ENCODE measurements at places on chromosomes 5 and 9.

GRCh38 chr5:162641142-162641813 is 573.7 kb downstream of the GABRG2 start:
- no peak for DNase-seq

DNA sequence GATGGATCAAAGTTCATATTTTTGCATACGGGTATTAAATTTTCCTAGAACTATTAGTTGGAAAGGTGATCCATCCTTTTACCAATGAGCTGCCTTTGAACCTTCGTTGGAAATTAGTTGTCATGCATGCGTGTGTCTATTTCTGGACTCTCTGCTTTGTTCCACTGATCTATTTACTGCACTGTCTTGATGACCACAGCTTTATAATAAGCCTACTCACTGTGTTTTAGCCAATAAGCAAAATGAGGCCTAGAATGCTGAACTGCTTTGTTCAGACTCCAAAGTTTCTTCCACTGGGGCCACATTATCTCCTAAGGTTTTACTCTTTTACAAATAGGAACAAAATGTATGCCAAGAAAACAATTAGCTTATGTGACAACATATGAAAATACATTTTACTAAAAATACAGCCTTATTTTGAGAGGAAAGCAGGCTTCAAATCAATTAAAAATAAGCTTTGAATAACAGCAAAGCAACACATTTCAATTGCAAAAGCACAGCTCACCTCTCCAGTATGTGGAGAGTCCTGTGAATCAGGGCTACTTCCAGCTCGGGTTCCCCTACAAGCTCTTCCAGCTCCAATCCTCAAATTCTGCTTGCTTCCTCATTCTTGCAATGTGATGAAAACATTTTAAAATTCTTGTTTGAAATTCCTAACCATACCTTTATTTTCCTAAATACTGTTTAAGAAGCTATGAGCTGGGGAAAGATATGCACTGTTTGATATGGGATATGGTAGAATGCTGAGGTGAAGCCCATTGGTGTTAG is 72.0 kb downstream of the RETREG1 start:
- DNase-seq, result no peak

- DNase-seq, result no peak
Observed at GRCh38 chr5:132263548-132264261, 6.2 kb downstream of the PDLIM4 start.

GRCh38 chr5:172530406-172530805 is 76.1 kb upstream of the SH3PXD2B start:
- no peak for DNase-seq

- no peak for DNase-seq
Observed at GRCh38 chr9:127158786-127159324, 36.4 kb upstream of the ANGPTL2 start.

GRCh38 chr9:91657501-91657900 is 233.9 kb upstream of the NFIL3 start:
- DNase-seq, result no peak

- peak; percentile 4 for DNase-seq
Observed at GRCh38 chr5:125560476-125561225, 814.2 kb upstream of the ZNF608 start.

DNA sequence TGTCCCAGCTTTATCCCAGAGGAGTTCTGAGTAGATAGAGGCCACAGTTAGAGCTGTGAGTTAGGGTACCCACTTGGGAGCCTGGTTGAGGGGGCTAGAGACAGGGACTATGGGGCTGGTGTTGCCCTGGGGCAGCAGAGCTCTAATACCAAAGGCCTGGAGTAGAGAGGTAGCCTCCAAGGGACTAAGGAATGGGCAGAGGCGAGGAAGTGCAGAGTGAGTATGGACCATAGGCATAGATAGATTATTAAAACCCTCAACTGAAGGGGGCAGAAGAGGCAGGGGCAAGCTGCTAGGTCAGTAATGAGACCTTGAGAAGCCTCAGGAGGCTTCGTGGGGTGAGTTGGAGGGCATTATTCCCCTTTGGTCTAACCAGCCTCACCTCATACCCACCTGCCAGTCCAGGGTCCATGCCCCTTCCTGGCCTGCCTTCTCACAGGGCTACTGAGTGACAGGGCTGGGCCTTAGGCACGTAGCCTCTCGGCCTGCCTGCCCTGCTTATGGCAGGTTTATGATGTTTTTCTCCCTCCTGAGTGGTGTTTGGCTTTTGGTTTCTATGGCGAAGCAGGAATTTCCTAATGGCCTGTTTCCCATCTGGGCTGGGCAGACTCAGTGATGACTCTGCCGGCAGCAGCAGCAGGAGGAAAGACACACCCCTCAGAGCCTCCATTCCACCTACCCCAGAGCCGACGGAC is 8.0 kb downstream of the PDLIM4 start:
- no peak for DNase-seq

- no peak for DNase-seq
Observed at GRCh38 chr5:153780876-153781705, 257.6 kb downstream of the FAM114A2 start.

DNA sequence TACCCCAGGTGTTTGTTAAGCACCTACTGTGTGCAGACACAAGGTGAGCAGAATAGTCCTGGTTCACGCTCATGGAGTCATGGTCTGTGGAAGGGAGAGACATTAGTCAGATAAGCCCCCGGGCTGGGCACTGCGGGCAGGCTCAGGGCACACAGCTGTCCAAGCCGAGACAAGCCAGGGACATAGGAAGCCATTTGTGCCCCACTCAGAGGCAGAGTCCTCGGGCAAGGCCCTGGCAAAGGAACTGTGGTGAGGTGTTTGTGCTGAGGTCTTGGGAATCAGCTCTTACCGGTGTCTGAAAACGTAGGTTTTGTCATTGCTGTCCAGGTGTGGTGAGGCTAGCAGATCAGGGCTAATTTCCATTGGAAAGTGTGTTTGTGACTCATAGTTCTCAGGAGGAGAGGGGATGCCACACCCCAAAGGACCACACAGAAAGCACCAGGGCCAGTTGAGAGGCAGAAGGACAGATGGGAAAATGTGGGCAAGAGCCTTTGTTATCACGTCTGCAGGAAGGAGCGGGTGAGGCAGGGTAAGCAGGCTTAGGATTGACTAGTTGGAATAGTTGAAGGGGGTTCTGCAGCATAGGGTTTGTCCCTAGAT is 46.1 kb upstream of the NEURL1B start:
- no peak for DNase-seq

DNA sequence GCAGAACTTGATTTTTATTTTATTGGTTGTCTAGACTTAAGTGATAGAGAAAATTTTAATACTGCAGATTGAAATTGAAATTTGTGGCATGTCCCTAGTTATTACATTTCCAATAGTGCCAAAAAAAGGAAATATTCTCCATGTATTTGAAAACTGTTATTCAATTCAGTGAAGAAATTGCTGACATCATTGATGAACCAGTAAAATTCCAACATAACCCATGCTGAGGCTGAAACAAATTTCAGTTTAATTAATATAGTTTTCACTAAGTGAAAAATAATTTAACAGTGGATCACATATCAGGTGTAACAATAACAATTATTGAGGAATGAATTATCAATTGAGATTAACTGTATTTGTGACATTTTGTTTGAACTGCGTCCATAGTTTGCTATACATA is 38.7 kb downstream of the LURAP1L start:
- DNase-seq, result no peak

GRCh38 chr5:151528996-151529395 is 62.1 kb downstream of the FAT2 start:
- no peak for DNase-seq

DNA sequence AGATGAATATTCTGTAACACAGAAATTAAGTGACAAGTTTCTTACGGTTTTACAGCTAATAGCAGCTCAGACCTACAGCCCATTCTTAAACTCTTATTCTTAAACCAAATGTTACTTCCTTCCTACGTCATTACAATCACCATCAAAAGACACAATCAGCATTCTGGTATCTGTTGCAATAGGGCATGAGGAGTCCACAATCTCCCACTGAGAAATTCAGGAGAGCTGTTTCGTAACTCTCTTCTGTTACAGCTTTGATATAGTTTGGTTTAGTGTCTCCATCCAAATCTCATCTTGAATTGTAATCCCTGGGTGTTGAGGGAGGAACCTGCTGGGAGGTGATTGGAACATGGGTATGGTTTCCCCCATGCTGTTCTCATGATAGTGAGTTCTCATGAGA is 163.4 kb downstream of the GAS1 start:
- no peak for DNase-seq

DNA sequence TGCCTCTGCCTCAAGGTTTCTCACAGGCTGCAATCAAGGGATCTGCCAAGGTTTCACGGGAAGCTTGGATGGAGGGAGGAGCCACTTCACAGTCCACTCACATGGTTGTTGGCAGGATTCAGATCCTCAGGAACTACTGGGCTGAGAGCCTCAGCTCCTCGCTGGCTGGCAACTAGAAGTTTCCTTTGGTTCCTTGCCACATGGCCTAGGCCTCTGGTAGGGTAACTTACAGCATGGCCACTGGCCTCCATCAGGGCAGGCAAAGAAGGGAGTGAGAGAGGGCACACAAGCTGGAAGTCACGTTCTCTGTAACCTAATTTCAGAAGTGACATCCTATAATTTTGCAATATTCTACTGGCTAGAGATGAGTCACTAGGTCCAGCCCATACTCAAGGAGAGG is 32.2 kb downstream of the SPOCK1 start:
- no peak for DNase-seq

DNA sequence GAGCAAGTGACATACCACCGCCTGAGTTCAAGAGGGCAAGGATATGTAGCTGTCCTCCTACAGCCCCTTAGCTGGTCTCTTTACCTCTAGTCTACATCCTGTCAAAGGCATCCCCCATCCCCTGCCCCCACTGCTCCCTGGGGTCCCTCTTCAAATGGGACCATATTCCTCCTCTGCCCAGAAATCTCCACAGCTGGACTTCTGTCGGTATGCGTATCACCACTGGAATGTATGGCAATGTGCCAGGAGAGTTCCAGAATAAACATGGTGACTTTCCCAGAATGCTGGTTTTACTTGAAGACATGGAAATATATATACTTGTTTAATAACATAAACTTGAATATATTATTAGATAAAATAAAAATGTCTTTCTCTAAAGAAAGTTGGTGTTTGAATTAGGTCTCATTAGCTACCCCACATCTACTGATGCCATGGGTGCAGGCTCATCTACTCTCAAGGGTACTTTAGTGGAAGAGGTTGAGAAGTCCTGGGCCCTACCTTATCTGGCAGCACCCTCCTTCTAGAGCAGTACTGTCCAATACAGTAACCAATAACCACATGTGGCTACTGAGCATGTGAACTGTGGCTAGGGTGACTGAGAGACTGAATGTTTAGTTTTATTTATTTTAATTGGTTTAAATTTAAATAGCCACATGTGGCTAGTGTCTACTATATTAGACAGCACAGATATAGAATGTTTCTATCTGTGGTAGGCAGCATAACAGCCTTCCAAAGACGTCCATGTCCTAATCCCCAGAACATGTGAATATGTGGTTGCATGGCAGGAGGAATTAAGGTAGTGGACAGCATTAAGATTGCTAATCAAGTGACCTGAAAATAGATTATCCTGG is 181.7 kb upstream of the SLC30A5 start:
- no peak for DNase-seq

DNA sequence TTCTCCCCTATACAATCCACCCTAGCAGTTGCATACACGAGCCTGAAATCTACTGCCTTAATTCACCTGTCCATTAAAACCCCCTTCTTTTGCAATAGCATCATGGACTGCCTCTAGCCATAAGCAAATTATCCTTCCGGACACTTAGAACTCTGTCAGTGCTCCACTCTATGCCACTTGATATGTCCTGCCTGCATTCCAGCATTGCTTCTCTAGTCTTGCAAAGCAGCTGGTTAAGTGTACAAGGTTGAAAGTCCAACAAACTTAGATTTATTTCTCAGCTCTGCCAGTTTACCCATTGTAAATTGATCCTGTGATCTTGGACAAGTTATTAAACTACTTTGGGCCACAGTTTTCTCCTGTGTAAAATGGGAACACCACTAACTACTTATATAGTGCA is 197.9 kb downstream of the EPB41L4A start:
- DNase-seq, result no peak

DNA sequence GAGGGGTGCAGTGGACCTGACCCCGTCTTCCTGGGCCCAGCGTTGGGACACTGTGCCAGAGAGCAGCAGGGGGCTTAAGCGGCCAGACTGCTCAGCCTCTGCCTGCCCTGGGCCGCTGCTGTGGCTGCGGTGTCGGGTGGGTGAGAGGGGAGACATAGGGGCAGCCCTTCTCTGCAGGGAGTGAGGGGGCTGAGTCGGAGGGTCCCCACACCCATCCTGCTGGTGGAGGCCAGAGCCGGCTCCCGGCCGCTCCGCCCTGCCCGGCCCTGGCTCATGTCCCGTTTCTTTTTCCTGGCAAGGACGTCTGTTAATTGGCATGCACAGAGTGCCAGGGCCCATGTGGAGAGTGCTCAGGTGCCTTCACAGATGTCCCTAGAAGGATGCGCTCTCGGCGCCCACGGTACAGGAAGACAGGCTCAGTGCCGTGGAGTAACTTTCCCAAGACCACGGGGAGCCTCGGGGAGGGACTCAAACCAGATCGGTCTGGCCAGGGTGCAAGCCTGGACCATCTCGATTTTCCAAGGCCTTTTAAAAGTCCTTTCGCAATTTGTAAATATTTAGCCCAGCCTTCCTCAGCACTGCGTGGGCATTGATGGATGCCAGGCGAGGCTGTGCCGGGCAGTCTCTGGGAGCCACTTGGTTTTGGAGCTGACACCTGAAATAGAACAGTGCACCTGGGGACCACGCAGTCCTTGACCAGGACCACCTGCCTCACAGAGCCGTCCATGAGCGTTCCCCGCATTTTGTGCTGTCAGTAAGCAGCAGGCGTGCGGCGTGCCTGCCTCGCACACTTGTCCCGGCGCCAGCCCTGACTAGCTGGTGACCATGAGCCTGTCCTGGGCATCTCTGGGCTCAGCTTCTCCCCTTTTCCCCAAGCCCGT is 60.9 kb downstream of the RXRA start:
- DNase-seq, result no peak

GRCh38 chr5:54834121-54834842 is 151.1 kb downstream of the ESM1 start:
- DNase-seq, result no peak

DNA sequence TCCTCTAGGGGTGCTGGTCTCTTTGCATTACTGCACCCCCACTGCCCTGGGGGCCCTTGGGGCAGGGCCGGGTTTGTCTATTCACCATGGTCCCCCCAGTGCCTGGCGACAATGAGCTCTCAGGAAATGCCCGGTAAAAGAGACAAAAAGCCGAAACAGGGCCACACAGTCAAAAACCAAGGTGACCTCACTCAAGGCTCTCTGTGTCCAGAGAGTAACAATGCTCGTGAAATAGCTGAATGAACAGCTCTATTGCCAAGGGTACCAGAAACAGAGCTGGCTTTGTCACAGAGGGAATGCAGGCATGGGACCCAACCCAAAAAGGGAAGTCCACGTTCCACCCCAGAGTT is 16.0 kb downstream of the SH3PXD2B start:
- peak; percentile 25 for DNase-seq

GRCh38 chr9:29069376-29069775 is 1496.1 kb upstream of the C9orf72 start:
- DNase-seq, result no peak

- DNase-seq, result no peak
Observed at GRCh38 chr9:79477241-79477840, 94.4 kb upstream of the TLE4 start.
